Stimulated activated CD8-positive, alpha-beta memory T cell treated with anti-CD3 and anti-CD28 coated beads, Interleukin-2, amount 100 ng/mL, for 1 hour (primary cell): ENCODE measurements at places on chromosomes 2 and 18.

DNA sequence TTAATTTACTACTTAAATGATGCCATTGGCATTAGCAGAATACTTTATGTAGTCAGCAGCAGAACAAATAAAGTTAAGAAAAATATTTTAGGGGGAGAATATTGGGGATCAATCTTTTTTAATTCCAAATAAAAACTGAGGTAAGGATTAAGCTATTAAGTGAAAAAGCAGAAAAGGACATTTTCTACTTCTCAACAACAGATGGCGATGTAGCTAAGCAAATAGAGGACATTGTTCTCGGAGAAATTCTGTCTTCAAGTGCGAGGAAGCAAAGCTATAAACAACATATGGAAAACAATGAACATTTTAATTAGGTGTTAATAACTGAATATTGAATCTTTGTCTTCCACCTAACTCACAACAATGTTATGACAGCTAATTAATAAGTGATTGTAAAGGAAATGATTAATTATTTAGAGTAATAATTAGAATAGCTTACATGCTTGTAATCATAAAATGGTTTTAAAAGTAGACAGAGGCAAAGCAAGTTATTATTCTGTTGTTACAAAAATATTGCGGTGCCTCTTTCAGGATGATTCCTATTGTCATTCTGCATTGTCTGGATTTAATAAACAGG is 32.9 kb upstream of the CCDC93 start:
- DNase-seq = no peak

DNA sequence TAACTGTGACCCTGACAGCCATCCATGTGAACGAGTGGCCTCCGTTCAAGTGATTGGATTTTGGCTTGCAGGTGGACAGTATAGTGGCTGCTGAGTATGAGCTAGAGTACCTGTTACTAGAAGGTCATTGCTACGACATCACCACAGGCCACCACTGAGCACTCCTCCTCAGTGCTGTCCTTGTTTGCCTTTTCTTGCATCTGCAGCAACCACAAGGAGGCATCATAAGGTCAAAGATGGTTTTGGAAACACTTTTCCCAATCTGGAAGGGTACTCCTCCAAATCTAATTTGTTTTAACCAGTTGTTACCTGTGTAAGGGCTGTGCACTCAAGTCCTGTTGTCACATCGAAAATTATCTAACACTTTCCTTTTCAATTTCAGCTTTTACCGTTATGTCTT is 81.2 kb downstream of the UGGT1 start:
- DNase-seq = no peak

- no peak for DNase-seq
Observed at GRCh38 chr2:23118313-23118712, 266.7 kb upstream of the KLHL29 start.

DNA sequence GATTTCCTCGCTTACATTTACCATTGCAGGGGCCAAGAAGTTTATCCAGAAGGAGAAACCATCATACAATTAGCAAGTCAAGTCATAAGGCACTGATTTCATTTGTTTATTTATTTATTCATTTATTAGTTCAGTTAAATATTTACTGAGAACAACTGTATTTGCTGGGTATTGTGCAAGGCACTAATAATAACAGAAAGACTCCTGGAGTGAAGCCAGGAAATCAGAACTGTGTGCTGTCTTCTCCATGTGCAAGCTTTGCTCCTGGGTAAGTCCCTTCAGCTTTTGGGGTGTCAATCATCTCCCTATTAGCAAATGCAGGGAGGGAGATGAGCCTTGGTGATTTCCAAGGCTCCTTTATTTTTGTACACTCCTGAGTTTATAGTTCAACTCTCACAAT is 341.6 kb upstream of the MEIS1 start:
- DNase-seq = no peak

DNA sequence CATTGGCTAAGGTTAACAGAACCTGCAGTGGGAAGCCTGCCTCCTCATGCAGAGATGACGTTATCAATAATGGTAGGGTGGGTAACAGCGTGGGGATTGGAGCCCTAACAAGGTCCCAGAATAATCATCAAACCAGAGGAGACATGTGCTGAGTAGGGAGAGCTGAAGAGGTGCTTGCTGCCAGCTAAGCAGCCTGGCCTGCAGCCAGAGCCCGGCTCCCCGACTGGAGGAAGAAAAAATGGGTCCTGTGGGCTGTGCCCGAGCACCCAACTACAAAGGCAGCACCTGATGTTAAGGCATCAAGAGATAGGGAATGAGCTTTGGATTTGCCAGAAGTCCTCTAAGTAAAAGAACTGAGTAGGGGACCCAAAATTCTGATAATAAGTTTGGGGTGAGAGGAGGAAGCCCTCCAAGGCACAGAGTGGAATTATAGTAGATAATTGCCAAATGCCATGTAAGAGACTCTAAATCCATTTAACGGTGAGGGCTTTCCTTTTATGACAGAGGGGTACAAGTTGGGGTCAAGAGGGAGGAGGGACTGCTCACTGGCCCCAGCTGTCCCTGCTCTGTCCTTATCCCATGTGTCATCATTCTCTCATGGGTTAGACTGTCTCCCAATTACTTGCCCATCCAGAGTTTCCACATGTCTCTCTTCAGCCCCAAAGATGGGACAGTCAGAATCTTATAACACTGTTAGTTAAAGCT is 156.1 kb downstream of the ANTXR1 start:
- DNase-seq = no peak

DNA sequence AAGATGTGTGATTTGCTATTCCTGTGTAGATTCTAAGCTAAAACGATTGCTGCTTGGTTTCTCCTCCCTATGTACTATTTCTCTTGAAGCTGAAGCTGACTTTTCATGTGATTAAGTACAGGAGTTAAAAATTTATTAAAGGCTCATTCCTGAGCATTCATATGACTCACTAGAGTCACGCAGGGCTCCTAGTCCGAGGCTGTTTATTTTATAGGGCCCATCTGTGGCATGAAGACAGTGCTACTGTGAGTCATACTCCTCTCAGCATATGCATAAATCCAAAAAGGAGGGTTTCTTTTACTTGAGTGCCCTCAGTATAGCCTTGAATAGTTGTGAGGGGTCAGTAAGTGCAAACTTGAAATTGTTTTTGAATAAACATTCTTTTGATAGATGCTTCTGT is 378.8 kb downstream of the PTPRM start:
- DNase-seq = no peak

GRCh38 chr2:74387346-74387745 is 7.2 kb upstream of the DCTN1 start:
- DNase-seq = no peak

GRCh38 chr2:85926931-85927661 is 38.3 kb upstream of the ST3GAL5 start:
- no peak for DNase-seq

DNA sequence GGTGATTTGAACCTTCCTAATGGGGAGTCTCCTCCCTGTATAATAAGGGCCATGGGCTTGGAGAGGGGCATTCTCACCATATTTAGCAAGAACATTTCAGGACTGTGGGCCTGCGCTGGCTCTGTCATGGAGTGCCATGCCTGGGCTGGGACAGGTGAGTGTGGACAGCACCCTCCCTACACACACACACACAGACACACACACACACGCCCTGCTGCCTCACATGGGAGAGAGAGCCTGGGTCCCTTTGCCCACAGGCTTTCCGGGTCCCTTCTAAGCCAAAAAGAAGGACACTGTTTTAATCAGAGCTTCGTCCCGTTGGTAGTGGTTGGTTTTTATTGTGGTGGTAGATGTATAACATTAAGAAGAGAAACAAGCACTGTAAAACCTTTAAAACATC is 31.4 kb upstream of the TMEM87B start:
- no peak for DNase-seq

DNA sequence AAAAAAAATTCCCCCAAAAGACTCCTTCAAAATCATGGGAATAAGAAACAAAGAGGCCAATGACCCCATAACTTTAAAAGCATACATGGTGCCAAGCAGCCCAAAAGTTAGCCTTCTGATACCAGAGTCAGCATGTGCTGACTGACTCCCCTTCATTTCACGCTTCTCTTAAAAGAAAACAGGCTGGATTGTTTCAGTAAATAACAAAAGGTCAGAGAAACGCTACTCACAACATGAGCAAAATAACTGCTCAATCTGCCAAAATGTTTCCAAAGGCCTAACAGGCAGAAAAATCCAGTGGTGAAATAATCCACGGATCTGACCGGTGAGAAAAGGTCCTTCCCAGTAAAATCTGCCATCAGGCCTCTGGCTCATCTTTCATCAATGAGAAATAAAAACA is 71.6 kb downstream of the BCL2 start:
- no peak for DNase-seq

- no peak for DNase-seq
Observed at GRCh38 chr18:46333431-46334135, 229.4 kb downstream of the HAUS1 start.

DNA sequence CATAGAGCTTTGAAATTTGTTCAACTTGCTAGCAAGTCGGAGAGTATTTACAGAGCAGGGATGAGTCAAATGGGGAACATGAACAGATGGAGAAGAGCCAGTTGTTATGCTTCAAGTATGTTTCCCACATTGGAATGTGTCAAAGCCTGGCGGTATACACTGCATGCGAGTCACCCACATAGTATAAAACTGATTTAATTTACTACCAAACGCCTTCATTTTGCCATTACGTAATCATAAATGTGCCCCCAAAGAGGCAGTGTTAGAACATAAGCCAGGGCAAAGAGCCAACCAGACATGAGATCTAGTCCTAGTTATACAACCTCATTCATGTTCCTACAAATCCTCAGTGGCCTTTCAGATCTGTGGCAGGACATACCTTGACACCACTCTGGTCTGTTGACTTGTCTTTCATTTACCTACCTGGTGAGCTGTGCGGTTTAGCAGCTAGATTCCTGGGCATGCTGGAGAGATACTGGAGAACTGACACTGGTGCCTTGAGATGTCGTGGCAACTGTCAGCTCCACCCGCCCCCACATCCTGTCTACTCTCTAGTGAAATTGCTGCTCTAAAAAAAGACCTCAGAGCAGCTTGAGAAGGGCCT is 21.7 kb upstream of the NRP2 start:
- no peak for DNase-seq

DNA sequence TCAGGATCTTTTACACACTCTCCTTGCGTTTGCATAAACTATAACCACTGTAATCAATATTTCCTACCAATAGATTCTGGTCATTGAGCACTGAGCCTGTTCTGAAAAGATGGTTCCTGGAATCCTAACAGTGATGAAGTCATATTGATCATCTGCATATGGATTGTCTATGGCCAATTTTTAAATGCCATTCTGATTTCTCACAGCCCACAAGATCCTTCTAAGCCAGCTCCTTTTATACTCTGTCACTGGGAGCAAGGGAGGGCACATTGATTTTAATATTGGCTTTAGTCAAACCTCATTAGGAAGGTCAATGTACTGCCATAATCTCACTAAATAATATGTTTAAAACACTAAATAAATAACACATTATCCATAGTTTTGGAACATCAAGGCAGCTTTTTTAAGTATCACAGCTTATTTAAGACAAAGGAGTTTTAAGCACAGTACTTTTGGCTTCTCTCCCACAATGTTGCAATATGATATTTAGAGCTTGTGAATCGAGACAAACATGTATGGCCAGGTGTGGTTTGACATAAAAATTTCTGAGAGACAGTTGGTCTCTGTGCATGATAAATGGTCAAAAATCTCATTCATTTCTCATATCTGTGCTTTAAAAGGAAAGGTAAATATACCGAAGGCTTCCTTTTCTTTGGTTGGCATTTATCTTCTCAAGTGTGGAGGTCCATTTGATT is 267.3 kb downstream of the MTX2 start:
- DNase-seq = no peak

- no peak for DNase-seq
Observed at GRCh38 chr2:10079266-10079869, 843 bp downstream of the CYS1 start.

DNA sequence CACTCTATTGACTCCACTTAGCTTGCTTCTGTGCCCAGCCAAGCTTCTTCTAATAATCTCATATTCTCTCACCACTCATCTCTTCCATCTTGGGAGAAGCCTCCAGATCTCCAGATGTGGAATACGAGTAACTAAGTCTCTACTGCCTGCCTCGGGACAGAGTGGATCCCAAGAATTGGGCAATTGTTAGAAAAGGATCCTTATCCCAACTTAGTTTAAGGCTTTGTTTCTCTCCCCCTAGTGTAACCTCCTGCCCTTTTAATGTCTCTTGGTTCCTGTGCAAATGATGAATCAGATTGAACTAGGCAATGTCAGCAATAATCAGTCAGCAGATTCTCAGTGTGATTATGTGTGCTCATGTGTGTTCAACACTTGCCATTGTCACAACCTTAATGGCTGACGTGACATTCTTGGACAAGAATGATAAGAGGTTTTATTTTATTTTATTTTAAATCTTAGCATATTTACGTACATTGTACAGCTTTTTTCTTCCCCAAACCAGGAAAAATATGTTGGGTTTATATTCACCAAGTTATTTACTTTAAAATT is 59.7 kb downstream of the MYO3B start:
- DNase-seq = no peak

GRCh38 chr2:95346231-95346737 is 49.1 kb downstream of the KCNIP3 start:
- DNase-seq = no peak

DNA sequence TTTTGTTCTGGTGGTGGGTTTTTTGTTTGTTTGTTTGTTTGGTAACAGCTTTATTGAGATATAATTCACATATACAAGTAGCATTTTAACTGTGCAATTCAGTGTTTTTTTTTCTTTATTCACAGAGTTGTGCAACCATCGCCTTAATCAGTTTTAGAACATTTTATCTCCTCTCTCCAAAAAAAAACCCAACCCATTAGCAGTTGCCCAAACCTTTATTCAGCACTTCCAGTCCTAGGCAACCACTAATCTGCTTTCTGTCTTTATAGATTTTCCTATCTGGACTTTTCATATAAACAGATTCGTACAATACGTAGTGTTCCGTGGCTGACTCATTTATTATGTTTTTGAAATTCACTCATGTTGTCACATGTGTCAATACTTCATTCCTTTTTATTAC is 38.7 kb downstream of the CCDC138 start:
- DNase-seq = no peak

GRCh38 chr2:38485734-38486133 is 108.7 kb upstream of the ATL2 start:
- no peak for DNase-seq

DNA sequence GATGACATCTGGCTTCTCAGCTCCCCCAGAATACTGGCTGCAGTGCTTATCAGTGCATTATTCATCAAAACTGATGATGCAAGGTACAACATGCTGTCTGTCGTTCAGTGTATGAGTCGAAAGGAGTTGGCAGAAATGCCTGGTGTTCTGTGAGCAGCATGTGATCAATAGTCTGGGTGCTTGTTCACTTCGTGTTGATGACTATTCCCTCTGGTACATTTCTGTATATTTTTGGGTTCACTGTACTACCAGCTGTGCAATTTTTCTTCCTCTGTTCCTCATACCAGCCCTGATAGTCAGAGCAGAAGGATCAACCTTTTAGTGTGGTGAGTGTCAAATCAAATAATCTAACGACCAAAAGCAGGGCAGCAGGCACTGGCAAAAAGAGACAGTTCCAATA is 59.0 kb upstream of the KLHL14 start:
- no peak for DNase-seq
